ENCODE measurements at places on chromosomes 1 and 21.

DNA sequence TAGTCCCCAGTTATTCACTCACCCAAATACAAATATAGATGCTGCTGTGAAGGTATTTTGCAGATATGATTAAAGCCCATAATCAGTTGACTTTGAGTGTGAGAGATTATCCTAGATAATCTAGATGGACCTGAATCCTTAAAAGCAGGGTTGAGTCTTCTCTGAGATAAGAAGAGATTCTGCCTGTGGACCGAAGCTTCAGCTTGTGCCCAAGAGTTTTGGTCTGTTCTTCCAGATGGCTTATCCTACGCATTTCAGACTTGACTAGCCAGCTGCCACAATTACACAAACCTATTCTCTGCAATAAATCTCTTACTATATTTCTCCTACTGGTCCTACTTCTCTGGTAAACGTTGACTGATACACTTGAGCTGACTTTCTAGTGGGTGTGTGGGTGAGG is 145.1 kb downstream of the KCNJ6 start:
- no peak for DNase-seq

GRCh38 chr21:31316072-31316471 is 28.0 kb downstream of the TIAM1 start:
- no peak for DNase-seq

DNA sequence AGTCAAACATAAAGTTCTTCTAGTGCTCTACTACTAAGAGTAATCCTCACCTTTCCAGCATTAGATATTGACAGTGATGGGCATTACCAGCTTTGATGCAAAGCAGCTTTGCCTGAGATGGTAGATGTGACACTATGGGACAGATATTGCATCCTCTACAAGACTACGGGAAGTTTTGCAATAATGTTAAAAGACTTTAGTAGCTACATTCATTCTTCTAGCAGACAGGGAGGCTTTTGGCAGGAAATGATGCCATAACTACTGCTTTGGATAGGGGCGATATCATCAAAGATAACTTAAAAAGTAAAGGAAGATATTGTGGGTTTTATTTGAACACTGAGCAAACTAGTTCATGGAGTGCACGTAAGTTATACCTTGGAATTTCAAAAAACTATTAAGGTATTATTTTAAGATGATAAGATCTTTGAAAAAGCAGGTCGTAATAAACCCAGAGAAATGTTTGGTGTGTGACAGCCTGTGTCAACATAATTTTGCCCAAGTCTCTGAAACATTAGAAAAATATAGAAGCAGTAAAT is 368.3 kb upstream of the TMPRSS15 start:
- DNase-seq: no peak

- DNase-seq: no peak
These were observed 1.6 kb downstream of the HES2 start for GRCh38 chr1:6417961-6418667.

GRCh38 chr1:187384504-187384903 is 555.8 kb downstream of the PLA2G4A start:
- DNase-seq: no peak

DNA sequence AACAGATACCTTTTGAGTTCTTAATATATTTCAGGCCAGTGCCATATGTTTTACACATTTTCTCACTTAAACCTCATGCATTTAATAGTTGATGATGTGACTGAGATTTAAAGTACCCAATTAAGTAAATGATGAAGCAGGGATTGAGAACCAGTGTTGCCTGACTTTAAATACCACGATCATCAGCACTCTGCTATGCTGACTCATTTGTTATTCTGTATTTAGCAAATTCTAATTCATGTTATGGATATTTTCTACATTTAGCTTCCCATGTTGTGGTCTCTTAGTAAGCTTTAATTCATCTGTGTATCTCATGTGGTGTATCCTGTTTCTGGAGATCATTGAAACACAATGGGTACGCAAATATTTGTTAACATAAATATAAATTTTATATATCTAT is 363.0 kb downstream of the PTBP2 start:
- DNase-seq: no peak

- no peak for DNase-seq
These were observed 284.6 kb upstream of the KAZN start for GRCh38 chr1:14313731-14314431.

DNA sequence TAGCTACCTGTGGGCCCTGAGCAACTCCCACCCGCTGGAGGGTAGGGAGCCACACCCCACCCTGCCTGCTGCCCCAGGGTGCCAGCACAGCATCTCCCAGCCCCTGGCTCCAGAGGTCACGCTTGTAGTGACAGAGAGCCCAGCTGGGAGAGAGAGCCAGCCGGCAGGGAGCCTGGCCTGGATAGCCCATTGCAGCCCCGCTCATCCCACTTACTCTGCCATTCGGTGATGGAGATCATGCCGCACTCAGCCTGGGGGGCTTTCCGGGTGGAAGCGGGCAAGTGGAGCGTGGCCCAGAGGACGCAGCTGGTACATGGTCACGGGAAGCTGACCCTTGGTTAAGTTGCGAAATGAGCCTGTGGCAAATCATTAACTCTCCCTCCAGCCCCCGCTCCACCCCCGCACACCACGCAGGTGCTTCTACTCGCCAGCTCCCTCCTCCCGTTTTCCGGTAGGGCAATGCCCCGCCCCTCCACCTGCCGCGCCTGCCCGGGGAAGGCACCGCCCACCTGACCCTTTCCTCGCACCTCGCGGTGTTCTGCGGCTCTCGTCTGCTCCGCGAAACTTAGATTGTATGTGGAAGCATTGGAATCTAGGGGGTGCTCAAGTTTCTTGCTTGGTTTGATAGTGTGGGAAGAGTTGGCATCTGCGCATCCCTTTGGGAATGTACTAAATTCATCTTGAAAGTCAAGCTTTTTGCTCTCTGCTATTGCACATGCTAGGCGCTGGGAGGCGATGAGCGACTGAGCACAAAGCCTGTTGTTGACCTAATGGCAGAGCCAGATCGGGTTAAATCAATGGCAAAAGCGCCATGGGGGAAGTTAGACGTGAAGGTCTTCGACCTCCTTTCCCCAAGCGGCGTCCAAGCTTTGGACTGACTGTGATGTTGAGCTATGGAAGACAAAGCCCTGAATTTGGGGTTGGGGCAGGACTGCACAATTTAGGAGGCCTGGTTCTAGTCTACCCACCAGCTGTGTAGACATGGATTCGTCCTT is at the start of gene GOLT1A:
Gene GOLT1A (minus strand): TSS at position 321 of the 995 bp plus-strand sequence. CDS start 82 bp downstream, at position 239.
- peak; percentile 56 for DNase-seq

- DNase-seq: no peak
These were observed 42.1 kb upstream of the DMRTB1 start for GRCh38 chr1:53417074-53417511.

GRCh38 chr1:11872545-11872944 is 13.8 kb upstream of the NPPB start:
- DNase-seq: no peak

GRCh38 chr1:156214024-156214748 is 1.4 kb downstream of the PMF1 start:
- no peak for DNase-seq

- no peak for DNase-seq
These were observed 51.2 kb downstream of the IL23R start for GRCh38 chr1:67217417-67217816.

GRCh38 chr1:204529371-204529895 is 13.2 kb downstream of the MDM4 start:
- DNase-seq: no peak

DNA sequence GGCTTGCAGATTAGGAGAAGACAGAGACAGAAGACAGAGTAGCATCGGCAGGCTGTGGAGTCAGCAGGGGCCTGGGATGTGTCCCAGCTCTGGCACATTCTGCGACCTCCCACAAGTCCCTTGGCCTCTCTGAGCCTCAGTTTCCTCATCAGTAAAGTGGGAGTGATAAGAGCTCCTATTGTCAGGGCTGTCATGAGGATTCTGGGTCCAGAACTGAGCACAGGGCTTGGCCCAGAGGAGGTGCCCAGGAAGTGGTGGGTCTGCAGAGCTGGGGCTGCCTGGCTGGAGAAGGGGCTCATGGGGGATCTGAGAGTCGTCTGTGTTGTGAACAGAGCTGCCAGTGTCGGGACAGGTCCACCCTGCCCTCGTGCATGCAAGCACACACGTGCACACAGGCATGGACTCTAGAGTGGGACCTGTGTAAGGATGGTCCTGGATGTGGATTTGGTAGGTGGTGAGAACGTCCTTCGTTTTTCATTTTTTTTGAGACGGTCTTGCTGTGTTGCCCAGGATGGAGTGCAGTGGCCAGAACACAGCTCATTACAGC is 262.9 kb downstream of the PTPRU start:
- DNase-seq: no peak

DNA sequence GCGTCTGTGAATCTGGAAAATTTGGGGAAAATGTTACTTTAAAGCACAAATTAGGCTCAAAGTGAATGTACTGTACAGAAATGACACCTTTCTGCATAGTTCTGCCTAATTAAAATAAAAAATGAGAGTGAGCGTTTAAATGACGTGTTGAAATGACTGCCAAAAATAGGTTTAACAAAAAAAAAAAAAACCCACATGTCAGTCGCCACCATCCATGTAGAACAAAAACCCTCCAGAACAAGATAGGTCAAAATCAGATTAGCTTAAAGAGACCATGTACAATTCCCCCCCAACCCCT is 745 bp downstream of the PARP1 start:
- DNase-seq: no peak

DNA sequence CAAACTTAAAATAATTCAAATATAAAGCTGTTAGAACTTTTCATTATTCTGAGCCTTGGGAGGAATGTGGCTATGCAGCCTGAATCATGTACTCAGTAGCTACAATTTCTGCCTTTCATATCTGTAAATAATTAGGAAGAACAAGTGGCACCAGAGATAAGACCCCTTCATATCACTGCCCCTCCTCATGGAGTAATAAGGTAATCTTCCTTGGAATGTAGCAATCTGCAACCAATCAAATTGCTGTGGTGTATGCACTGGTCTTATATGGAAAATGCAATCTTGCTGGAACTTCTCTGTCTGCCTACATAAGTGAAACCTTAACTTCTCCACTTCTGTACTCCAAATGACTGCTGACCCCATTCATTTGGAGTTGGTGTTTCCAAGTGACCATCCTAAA is 104.4 kb upstream of the VANGL1 start:
- DNase-seq: no peak

DNA sequence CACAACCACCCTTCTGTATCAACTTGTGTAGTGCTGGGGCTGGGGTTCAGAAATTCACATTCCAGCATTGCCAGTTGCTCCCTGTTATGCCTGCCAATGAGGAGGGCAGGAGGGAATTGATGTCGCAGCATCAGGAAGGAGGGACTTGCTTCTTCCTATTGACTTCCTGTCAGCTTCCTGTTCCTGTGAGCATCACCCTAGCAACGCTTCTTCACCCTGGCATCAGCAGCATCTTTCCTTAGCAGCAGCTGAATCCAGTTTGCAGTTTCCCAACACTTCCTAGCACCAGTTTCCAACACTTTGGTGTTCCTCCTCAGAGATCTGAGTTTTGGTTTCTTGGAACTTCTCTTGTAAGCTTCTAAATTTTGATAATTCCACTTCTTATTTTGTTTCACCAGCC is 8.9 kb upstream of the TRIM62 start:
- DNase-seq: no peak

- DNase-seq: no peak
These were observed 34.2 kb downstream of the AK5 start for GRCh38 chr1:77316006-77316405.

DNA sequence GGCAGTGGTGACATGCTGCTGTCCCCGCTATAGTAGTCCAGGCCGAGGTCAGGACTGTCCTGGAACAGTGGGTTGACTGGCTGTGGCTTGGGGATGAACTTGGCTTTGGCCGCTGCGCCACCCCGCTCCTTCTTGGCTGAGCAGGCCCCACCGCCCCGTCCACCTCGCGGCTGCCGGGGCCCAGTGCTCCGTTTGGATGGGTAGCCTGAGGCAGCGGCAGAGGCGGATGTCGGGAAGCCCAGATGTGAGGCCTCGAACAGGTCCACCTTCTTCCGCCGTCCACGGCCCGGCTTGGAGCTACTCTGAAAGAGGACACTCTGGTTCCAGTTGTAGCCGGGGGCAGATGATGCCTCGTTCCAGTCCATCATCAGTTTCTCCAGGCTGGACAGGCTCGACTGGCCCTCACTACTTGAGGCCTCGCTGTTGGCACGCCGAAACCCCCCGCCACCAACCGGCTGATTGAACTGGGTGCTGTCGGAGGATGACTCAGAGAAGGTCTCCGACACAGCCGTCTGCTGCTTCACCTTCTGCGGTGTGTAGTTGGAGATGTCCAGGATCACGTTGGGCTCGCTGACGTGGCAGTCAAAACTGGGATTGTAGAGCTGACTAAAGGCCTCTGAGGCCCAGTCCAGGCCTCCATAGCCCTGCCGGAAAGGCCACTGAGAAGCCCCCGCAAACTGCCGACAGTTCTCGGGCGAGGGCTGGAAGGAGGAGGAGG is 55.6 kb downstream of the AHDC1 start:
- no peak for DNase-seq

DNA sequence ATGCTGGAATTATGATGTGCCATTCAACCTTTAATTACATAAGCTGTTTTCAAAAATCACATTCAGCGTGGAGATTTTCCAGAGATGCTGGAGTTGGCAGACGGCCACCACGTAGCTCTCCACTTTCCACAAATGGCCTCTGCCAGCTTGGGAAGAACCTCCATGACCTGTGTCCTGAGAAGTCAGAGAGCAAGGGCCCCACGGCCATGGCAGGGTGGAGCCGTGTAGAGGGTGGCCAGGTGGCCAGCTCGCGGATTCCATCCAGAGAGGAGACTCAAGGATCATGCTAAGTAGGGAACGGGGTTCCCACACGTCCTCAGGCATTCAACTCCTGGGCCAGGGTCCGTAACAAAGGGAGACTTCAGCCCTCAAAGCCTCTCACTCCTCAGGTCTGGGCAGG is 1.3 kb upstream of the GALE start:
- no peak for DNase-seq

- DNase-seq: no peak
These were observed 14.1 kb downstream of the ZNF697 start for GRCh38 chr1:119634016-119634415.

- no peak for DNase-seq
These were observed 1.2 kb downstream of the GTF2B start for GRCh38 chr1:88890131-88890530.

DNA sequence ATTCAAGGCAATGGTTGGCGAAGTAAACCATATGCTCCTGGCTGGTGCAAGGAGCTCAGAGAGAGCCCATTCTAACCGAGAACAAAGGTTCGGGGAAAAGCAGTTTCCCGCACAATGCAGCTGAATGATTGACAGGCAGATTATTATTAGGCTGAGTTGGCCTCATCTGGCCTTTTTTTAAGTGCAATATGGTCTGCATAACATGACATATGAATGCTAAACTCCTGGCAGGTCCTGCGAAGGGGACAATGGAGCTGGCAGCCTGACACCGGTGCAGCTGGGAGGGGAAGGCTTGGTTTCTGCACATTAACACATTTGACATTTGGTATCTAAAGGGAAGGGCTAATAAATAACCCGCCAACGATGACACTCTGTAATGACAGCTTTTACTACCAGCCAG is 92.0 kb downstream of the MIS18A start:
- no peak for DNase-seq

DNA sequence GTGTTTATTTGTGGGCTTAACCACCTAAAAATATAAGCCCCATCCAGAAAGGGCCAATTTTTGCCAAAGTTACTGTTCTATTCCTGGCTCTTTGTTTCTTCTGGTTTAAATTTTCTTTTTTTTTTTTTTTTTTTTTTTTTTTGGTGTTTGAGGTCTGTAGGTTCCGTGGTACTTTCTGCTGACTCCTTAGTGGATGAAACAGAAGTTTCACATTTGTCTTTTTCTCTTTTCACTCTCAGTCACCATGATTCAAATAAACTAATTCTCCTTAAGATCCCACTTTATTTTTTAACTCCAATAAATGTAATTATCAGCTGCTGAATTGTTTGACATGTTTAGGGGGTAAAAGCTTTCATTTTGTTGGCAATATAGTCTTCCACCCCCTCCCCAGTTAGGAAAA is 322.3 kb downstream of the CHRM3 start:
- no peak for DNase-seq
